ENCODE measurements at places on chromosomes 3 and 15.

DNA sequence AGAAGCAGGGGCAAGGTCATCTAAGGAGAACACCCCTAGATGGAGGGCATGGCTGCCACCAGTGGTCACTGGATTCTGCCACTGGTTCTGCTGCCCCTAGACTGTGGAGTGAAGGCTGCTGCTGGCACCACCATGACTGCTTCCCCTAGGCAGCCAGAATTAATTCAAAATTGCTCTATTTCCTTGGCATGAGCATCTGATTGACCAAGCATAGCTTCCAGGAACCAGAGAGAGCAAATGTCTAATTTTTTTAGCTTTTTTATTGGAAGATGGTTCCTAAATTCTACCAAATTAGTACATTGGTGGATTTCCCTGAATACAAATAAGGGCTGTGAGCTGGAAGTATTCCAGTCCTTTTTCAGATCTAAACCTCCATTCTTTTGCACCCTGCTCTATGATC is 270.2 kb upstream of the GBE1 start:
- no peak for DNase-seq

DNA sequence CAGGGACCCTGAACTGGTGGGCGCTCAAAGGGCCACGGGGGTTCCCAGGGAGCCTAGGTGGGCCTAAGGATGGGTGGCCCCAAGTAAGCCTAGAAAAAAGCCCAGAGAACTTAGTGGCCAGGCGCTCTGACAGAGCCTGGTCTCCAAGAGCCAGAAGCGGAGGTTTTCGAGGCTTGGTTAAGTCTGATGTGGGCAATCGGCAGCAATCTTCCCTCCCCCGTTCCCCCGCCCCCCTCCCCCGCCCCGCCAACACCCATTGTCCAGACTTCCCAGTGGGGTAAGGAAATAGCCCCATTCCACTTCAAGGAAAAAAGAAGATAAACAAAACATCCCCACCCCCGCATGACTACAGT is 6.7 kb downstream of the EOMES start:
- no peak for DNase-seq

DNA sequence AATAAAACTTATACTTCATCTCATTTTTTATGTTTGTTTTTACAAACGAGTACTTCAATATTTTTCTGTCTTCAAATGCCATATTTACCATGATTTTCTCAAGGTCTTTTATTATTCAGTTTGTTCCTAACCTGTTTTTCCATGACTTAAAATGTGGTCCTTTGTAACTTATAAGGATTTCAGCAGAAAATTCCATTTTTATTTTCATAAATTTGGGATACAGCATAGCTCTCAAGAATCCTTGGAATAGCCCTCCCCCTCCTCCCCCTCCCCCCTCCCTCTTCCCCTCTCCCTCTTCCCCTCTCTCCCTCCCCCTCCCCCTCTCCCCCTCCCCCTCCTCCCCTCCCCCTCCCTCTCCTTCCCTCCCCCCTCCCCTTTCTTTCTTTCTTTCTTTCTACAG is 14.9 kb upstream of the STX19 start:
- DNase-seq, result no peak

DNA sequence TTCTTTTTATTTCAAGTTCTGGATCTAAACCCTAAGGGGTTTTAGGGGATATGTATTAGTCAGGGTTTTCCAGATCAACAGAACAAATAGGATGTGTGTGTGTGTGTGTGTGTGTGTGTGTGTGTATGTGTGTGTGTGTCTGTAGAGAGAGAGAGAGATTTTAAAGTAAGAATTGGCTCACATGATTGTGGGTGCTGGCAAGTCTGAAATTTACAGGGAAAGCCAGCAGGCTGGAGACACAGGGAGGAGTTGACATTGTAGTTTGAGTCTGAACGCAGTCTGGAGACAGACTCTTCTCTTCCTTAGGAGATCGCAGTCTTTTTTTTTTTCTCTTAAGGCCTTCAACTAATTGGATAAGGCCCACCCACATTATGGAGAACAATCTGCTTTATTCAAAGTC is 428.8 kb upstream of the TBL1XR1 start:
- DNase-seq, result no peak

DNA sequence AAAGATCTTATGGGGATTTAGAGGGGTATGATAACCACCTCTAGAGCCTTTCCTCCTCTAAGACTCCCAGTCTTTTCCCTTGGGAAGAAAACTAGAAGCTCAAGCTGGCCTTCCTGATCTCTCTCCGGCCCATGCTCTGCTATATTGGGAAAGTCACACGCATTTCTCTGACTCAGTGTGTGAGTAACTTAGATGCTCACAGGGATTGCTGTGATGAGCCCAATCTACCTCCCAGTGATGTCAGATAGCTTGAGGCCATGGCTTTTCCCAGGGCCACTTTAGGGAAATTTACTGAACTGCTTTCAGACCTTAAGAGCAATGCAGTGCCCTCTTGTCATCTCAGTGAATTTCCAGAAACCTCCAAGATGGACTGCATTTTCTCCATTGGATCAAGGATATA is 8.6 kb upstream of the ST8SIA2 start:
- no peak for DNase-seq

DNA sequence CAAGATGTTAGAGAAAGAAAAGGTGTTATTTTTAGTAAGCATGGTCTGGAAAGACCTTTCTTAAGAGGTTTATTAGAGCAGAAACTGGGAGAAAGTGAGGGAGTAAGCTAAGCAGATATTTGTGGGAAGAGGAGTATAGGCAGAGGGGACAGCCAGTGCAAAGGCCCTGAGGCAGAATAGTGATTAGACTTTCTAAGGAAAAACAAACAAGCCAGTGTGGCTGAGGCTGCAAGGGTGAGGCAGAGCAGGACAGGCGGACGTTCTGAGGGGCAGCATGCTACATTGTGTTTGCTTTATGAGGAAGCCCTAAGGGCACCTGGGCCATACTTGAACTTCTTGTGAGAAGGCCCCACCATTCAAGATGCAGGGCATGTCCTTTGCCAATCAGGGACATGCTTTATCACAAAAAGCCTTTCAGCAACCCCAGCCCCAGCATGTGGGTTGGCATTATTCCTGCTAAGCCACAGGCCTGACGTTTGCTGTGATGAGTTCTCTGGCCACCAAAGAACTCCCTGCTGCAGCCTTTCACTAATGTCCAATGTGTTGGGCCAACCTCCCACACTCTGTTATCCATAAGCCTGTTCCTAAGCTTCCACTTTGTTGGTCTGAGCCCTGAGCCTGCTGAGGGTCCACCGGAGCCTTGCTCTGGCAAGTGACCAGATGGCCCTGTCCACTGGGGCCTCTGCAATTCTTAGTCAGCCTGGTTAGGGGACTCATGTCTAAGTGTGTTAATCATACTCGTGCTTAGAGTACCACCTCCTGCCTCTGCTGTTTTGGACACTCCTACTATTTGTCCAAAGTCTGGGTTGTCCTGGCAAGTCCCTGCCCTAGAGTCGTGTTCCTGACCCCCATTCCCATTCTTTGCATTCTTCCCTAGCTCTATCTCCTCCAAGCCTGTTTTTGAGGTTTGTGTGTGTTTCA is 209.9 kb upstream of the CTNNB1 start:
- no peak for DNase-seq

GRCh38 chr3:5485427-5485826 is 297.9 kb downstream of the EDEM1 start:
- DNase-seq, result no peak

DNA sequence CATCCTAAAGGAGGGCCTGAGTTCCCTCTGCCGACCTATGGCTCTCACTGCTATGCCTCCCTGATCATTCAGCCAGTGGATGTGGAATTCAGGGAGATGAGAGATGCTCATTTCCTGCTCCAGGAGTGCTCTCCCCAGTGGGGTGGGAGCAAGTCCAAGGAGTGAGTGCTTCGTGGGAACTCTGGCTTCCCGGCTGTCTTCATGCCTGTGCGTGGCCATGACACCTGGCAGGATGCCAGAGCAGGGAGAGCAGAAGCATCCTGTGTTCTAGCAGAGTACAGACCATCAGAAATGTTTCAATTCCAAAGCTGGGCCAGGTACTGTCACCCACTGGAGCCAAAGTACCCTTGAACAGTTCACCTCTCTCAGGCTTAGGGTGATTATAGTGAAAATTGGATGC is 45.1 kb downstream of the APH1B start:
- DNase-seq, result no peak

- DNase-seq, result no peak
Observed at GRCh38 chr15:98177966-98178592, 217.6 kb downstream of the ARRDC4 start.

- no peak for DNase-seq
Observed at GRCh38 chr3:74614107-74614967, at the start of gene CNTN3. Gene CNTN3, minus strand, starts transcription at chr3:74614659. Its CDS starts 93,547 bp downstream, at chr3:74521112.

GRCh38 chr3:108342837-108343486 is 46.6 kb downstream of the HHLA2 start:
- no peak for DNase-seq

- no peak for DNase-seq
Observed at GRCh38 chr15:69810431-69811354, 287.0 kb downstream of the TLE3 start.
